GM23248 (cell line): ENCODE measurements at places on chromosomes 3 and 15.
A peak's percentile ranks its signal among the peaks of the same experiment; 100 is the strongest.

DNA sequence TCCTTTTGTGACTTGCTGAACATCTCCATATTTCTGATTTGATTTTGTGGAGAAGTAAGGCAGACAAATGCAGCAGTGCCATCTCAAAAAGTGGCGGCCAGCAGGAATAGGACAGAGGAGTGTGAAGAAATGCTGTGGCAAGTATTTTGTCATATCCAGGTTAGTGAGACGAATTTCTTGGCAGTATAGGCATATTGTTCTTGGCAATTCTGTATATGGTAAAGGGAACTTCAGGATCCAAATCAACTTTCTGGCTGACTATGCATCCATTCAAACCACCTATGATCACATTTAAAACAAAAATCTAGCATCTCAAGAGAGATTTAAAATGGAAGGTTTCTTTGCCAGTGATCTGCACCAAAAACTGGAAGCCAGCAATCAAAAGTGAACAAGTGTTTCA, 228.0 kb downstream of the DTWD1 start:
- no peaks in the 10 kb centered on the region for H3K27me3 ChIP-seq

- no peak overlapping the region for H3K27ac ChIP-seq
- no peak overlapping the region for H3K4me3 ChIP-seq
- no peaks in the 10 kb centered on the region for H3K36me3 ChIP-seq
- H3K4me1 ChIP-seq = no peaks in the 10 kb centered on the region
Measured at GRCh38 chr15:23773093-23773492, 86.0 kb upstream of the NDN start.

DNA sequence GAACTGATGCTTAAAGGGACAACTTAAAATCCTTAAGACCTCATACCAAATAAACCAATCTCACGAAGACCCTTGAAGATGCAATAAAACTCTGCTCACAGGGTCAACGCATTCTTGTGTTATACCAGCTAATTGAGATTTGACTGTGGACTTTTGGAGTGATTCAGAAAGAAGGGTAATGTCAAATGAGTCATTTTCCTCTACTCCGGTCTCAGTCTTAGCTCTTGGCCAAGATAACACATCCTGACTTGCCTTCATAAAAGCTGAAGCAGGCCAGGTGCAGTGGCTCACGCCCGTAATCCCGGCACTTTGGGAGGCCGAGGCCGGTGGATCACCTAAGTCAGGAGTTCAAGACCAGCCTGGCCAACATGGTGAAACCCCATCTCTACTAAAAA, 3.8 kb downstream of the PKM start:
- H3K27ac ChIP-seq = peak overlapping the region; percentile 98
- H3K4me3 ChIP-seq = peak overlapping the region; percentile 84
- peaks cover 23% of the 10 kb centered on the region for H3K36me3 ChIP-seq
- H3K4me1 ChIP-seq = peaks cover 52% of the 10 kb centered on the region
- DNase-seq = peak; percentile 92
- H3K27me3 ChIP-seq = no peaks in the 10 kb centered on the region

GRCh38 chr3:161796312-161796711, 299.7 kb downstream of the OTOL1 start:
- no peaks in the 10 kb centered on the region for H3K4me1 ChIP-seq
- no peak overlapping the region for H3K4me3 ChIP-seq
- H3K36me3 ChIP-seq = no peaks in the 10 kb centered on the region

DNA sequence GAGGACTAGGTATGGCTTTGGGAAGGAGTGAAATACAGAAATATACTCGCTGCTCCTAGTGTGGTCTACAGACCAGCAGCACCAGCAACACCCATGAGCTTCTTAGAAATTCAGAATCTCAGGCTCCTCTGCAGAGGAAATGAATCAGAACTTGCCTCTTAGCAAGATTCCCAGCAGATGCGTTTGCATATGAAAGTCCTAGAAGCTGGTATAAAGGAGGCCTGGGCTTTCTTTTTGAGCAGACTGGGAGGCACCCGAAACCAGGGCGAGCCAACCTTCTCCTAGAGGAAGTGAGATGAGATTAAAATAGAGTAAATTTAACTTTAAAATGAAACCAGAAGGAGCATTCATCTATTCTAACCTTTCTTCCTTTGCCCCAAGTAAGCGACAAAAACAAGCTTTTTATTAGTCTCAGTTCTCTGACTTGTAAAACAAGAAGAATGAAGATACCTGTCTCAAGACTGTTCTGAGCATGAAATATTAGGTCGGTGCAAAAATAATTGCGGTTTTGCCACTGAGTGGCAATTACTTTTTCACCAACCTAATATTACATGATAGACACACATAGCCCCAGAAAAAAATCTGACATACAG, 140.0 kb downstream of the PDZRN3 start:
- H3K36me3 ChIP-seq = no peaks in the 10 kb centered on the region
- peak; percentile 67 for DNase-seq

- H3K36me3 ChIP-seq = no peaks in the 10 kb centered on the region
- DNase-seq = peak; percentile 77
- no peaks in the 10 kb centered on the region for H3K27me3 ChIP-seq
Measured at GRCh38 chr15:68421115-68421551, 10.8 kb downstream of the ITGA11 start.

- no peaks in the 10 kb centered on the region for H3K27me3 ChIP-seq
- no peak for DNase-seq
- 0 out of 2 replicates have a peak, but pooled peaks cover 9% of the 10 kb centered on the region for H3K36me3 ChIP-seq
- no peaks in the 10 kb centered on the region for H3K4me1 ChIP-seq
- H3K27ac ChIP-seq = no peak overlapping the region
Measured at GRCh38 chr3:19961960-19962359, 15.1 kb downstream of the RAB5A start.

DNA sequence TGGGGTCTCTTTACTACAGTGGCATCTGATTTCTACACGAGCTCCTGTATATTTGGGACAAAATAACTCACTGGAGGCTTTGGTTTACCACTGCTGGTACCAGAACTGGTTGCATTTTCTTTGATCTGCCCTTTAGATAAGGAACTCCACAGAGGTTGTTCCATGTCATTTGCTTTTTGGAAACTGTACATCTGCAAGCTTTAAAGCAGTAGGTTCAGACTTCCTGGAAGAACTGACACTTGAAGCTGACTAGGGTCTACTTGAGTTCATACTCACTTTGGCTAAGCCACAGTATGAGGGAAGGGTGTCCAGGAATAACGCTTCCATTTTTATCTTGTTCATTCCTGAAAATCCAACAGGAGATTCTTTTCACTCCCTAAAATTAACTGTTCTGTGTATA, 86.4 kb downstream of the WWTR1 start:
- DNase-seq = no peak
- H3K27ac ChIP-seq = peak overlapping the region; percentile 98
- peaks cover 76% of the 10 kb centered on the region for H3K4me1 ChIP-seq
- no peak overlapping the region for H3K4me3 ChIP-seq
- no peaks in the 10 kb centered on the region for H3K27me3 ChIP-seq

GRCh38 chr3:49535971-49536874, 18.1 kb upstream of the BSN start:
- no peak overlapping the region for H3K4me3 ChIP-seq
- peak; percentile 22 for DNase-seq
- no peaks in the 10 kb centered on the region for H3K36me3 ChIP-seq
- H3K4me1 ChIP-seq = peaks cover 7% of the 10 kb centered on the region; the same call in 1 of the 2 replicates
- no peaks in the 10 kb centered on the region for H3K27me3 ChIP-seq

DNA sequence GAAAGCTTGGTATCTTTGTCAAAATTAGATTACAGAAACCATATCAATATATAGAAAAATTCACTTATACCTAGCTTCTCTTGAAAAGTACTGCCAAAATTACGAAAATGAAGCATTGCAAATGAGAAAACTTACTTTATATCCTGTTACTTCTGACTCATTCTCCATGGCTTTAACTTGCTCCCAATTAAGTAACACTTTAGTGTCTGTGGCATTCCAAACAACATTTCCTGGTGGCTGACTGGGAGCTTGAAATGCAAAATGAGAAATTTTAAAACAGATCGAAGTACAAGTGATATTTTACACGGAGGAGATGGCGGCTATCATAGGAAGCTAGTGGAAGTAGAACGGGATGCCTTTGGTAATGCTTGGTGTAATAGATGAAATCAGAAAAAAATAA, 347.3 kb downstream of the CNTN3 start:
- H3K36me3 ChIP-seq = no peaks in the 10 kb centered on the region
- peaks cover 40% of the 10 kb centered on the region for H3K4me1 ChIP-seq
- H3K4me3 ChIP-seq = no peak overlapping the region
- H3K27ac ChIP-seq = no peak overlapping the region
- peak; percentile 51 for DNase-seq

GRCh38 chr15:96804754-96805153, 474.3 kb downstream of the NR2F2 start:
- no peak overlapping the region for H3K4me3 ChIP-seq
- no peak for DNase-seq
- no peaks in the 10 kb centered on the region for H3K27me3 ChIP-seq
- no peaks in the 10 kb centered on the region for H3K36me3 ChIP-seq

DNA sequence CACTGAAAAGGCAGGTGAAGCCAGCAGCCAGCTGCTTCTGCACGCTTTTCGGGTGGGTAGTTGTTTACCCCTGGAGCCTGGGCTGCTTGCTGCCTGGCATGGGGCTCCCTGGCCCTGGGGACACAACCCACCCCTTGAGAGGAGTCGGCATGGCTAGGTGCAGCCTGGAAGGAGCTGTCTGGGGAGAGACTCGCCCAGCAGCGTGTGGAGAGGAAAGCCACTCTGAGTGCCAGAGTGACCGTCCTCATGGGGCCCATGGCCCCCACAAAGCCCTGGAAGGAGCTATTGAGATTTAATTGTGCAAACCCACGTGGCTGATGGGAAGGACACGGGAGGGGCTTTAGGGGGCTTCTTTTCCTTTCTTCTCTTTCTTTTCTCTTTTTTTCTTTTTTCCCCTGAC, 137.5 kb downstream of the OPA1 start:
- H3K4me3 ChIP-seq = no peak overlapping the region
- H3K27ac ChIP-seq = no peak overlapping the region
- DNase-seq = no peak
- H3K27me3 ChIP-seq = no peaks in the 10 kb centered on the region; the same call in 1 of the 2 replicates
- peaks cover 11% of the 10 kb centered on the region for H3K4me1 ChIP-seq
- no peaks in the 10 kb centered on the region for H3K36me3 ChIP-seq

DNA sequence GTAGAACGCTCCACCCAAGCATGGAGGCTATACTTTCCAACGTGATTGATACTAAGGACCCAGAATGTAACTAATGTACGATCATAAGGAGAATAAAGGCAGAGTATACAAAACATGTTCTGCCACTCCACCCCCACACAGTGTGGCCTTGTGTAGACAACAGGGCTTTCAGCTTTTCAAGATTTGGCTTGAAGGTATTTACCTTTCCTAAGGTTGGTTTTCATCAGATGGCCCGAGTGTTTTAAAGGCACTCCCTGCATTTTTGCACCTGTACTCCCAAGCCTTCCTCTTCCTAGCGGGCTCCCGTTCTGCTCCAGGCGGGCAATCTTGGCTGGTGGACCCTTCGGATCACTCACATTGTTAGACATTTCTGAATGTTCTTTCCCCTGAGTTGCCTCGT, 4.6 kb downstream of the SATB1 start:
- H3K36me3 ChIP-seq = no peaks in the 10 kb centered on the region
- no peak for DNase-seq
- peaks cover 13% of the 10 kb centered on the region for H3K4me1 ChIP-seq
- no peaks in the 10 kb centered on the region for H3K27me3 ChIP-seq
- no peak overlapping the region for H3K4me3 ChIP-seq

GRCh38 chr3:62445275-62445674, 71.9 kb upstream of the FEZF2 start:
- peak; percentile 23 for DNase-seq
- peak overlapping the region; percentile 30 for H3K4me3 ChIP-seq
- no peaks in the 10 kb centered on the region for H3K36me3 ChIP-seq
- H3K27ac ChIP-seq = no peak overlapping the region
- H3K4me1 ChIP-seq = no peaks in the 10 kb centered on the region

- no peak overlapping the region for H3K27ac ChIP-seq
- DNase-seq = no peak
- H3K27me3 ChIP-seq = peaks cover 6% of the 10 kb centered on the region; the same call in 1 of the 2 replicates
- no peaks in the 10 kb centered on the region for H3K36me3 ChIP-seq
- no peak overlapping the region for H3K4me3 ChIP-seq
Measured at GRCh38 chr3:59408047-59408624, 358.3 kb upstream of the CFAP20DC start.

GRCh38 chr15:53437985-53438841, 321.2 kb downstream of the WDR72 start:
- no peak for DNase-seq
- H3K27me3 ChIP-seq = no peaks in the 10 kb centered on the region
- no peaks in the 10 kb centered on the region for H3K4me1 ChIP-seq
- H3K36me3 ChIP-seq = no peaks in the 10 kb centered on the region
- H3K27ac ChIP-seq = no peak overlapping the region
- no peak overlapping the region for H3K4me3 ChIP-seq

DNA sequence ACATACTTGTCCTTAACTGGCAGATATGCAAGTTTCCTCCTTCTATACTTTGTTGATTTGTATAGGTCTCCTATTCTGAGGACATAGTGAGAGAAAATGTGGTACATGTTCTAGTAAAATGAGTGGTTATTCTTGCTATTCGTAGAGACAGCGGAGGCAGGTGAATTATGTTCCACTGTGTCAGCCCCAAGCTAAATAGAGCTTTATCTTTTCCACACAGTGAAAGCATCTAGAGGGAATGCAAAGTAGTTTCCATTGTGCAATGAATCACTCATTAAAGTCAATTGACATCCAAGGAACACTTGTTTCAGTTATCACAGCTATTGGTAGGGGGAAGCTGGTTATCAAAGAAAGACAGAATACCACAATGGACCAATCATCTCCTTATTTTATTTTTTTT, 262.4 kb downstream of the NLGN1 start:
- no peak overlapping the region for H3K27ac ChIP-seq
- no peak overlapping the region for H3K4me3 ChIP-seq
- no peaks in the 10 kb centered on the region for H3K27me3 ChIP-seq
- H3K4me1 ChIP-seq = peaks cover 34% of the 10 kb centered on the region
- DNase-seq = no peak

GRCh38 chr15:87722941-87723691, 533.4 kb downstream of the NTRK3 start:
- H3K36me3 ChIP-seq = no peaks in the 10 kb centered on the region
- DNase-seq = no peak
- H3K4me3 ChIP-seq = no peak overlapping the region
- H3K4me1 ChIP-seq = peaks cover 6% of the 10 kb centered on the region; the same call in 1 of the 2 replicates
- H3K27me3 ChIP-seq = peaks cover 5% of the 10 kb centered on the region; the same call in 1 of the 2 replicates

DNA sequence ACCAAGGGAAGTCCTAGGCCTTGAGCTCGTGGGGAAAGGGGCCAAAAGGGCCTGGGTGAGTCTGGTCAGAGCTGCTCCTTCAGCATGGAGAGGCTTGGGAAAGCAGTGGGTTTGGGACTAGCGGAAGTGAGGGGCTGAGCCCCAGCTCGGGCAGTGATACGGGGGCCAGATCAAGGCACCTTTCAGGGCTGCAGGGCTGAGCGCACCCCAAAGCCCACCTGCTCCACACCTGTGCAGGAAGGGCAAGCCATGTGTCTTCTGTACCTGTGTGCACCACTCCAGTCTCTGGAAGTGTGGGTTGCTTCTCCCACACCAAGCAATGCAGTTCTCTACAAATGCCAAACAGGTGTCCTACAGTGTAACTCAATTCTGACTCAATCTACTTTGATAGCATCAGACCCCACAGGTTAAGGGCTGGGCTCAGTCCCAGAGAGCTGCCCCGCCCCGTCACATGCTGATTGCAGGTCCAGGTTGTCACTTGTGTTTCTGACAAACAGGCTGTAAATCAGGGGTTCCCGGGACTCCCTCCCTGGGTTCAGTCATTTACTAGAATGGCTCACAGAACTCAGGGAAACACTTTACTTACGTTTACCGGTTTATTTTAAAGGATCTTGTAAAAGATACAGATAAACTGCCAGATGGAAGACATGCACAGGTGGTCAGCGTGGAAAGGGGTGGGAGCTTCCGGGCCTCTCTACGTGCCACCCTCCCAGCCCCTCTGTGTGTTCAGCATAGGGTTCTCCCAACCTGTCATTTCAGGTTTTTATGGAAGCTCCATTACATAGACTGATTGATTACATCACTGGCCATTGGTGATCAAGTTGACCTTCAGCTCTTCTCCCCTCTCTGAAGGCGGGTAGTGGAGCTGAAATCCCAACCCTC, 28.8 kb upstream of the KLF13 start:
- H3K4me3 ChIP-seq = no peak overlapping the region
- no peak overlapping the region for H3K27ac ChIP-seq
- H3K27me3 ChIP-seq = peaks cover 25% of the 10 kb centered on the region
- no peaks in the 10 kb centered on the region for H3K36me3 ChIP-seq
- no peaks in the 10 kb centered on the region for H3K4me1 ChIP-seq
